AG09309 (cell line): ENCODE measurements at places on chromosomes 4 and X.

DNA sequence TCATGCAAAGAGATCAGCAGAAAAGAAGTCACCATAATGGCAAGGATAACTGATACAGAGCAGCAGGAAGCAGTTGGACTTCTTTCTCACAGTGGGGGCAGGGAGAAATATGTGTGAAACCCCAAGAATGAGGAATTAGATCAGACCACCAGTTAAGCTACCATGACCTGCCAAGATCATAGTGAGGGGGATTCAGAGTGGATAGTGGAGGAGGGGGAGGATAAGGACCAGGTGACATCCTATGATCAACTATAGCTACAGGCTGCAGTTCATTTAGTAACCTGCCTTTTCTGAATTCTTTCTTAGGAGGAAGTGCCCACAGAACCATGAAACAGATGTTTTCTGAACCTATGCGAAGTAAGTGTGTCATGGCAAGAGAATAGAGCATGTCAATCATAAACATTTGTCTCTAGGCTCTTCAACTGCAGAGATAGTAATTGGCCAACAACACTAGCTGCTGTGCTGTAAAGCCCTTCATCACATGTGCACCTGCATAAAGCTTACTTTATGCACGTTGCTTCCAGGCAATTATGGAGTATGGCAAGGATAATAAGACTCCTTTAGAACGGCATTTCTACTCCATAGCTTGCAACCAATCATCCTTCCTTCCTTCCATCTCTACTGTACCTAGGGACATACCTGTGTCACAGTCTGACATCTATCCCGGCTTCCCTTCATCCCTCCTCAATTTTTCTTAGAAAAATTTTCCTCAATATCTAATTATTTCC is 329.7 kb downstream of the EPHA5 start:
- DNase-seq, result no peak

DNA sequence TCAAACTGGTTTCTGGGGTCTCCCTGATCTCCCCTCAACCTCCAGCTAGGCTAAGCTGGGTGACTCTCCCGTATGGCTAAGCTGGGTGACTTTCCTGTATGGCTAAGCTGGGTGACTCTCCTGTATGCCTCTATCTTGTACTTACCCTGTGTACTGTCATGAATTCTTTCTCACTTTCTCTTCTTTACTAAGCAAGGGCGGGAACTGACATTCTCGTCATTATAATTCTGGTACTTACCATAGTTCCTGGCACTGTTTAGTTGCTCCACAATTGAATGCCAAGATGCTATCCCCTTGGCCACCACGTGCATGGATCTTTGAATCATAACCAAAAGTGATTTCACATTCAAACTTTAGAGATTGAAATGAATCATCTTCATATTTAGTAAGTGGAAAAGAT is 8.8 kb downstream of the INTU start:
- no peak for DNase-seq

- peak; percentile 4 for DNase-seq
These were observed 1704.8 kb downstream of the STIM2 start for GRCh38 chr4:28565396-28565795.

GRCh38 chrX:110042496-110042895 is 39.6 kb downstream of the TMEM164 start:
- DNase-seq, result no peak

DNA sequence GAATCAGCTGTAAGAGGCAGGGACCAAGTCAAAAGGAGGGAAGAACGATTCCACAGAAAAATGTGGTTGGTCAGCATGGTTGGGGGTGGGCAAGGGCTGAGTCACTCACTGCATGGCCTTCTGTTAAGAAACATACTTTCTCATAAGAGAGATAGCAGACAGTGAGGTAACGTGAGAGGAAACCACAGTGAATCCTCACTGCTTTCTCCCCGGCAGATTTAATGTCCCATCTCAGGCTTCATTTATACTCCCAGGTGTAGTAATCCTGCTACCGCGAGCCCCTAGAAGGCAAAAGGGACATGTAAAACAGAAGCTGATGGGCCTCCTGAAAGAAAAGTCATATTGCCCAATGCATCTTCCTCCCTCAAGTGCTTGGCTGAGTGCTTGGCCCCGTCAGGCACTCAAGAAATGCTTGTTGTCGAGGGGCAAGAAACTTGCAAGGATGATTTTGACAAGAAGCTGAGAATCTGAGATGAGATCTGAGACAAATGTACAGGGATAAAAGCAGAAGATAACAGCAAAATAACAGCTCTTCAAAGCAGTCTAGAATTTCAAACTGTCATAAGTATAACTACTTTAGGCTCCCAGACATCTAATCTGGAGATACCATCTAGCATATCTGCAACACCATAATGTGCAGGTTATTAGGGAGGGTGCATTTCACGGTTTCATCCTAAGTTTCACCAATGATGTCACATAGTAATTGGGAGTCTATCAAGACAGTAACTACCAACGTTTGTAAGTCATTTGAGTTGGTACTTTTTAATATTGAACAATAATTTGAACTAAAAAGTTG is 40.2 kb downstream of the SH3KBP1 start:
- DNase-seq, result peak; percentile 65

DNA sequence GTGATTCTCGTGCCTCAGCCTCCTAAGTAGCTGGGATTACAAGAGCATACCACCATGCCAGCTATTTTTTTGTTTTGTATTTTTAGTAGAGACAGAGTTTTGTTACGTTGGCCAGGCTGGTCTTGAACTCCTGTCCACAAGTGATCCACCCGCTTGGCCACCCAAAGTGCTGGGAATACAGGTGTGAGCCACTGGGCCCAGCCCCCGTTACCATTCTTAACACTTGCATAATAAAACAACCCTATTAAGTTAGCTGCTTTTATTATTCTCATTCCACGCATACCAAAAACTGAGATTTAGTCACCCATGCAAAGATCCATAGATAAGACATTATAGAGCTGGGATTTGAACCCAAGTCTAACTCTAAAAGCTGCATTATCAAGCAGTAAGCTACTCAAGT is 6.0 kb upstream of the TEX13A start:
- DNase-seq, result no peak

GRCh38 chr4:106017975-106018374 is 122.7 kb downstream of the NPNT start:
- no peak for DNase-seq

GRCh38 chr4:92658318-92658717 is 354.6 kb downstream of the GRID2 start:
- DNase-seq, result no peak

DNA sequence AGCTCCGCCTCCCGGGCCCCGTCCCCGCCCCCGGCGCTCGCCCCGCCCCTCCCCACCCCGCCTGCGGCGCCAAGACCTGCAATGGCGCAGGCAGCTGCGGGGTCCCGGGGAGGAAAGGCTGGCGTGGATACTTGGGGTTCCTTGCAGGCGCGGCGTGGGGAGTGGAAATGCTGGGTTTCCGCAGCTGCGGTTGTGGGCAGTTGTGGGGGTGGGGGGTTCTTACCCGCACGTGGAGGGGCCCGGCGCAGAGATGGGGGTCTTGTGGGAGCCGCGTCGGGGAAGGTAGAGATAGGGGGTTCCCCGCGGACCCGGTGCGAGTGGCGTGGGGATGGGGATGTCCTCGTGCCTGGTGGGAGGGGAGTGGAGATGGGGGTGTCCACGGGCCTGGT is 680 bp upstream of the ASMTL start:
- no peak for DNase-seq

GRCh38 chr4:182642831-182643230 is 274.4 kb downstream of the DCTD start:
- no peak for DNase-seq

- no peak for DNase-seq
These were observed 111.2 kb upstream of the TBC1D9 start for GRCh38 chr4:140867356-140867755.

DNA sequence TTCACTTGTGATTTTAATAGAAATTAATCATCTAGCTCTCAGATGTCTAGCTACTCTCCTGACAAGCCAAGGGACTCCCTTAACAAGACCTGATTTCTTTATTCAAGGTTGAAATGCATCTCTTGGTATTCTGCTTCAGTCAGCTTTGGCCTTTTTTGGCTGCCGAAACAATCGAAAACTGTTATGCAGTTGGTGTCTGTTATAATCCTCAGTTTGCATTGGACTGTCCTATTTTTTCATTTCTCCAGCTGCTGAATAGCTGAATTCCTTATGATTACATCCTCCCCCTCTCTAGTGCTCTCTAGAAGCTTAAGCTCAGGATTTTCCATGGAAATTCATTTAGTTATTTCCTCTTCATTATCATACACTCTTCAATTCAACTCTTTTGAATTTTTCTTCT is 177.2 kb downstream of the TRIML1 start:
- no peak for DNase-seq

GRCh38 chr4:41144812-41145211 is 69.5 kb downstream of the APBB2 start:
- DNase-seq, result no peak

- no peak for DNase-seq
These were observed 198.4 kb upstream of the ACTRT1 start for GRCh38 chrX:128250621-128251020.
